Activated CD4-positive, alpha-beta T cell treated with anti-CD3 and anti-CD28 coated beads for 36 hours (primary cell): ENCODE measurements at places on chromosomes 5 and 9. TPM values are rescaled to one million over a fixed set of nuclear protein-coding genes. Genes with fewer than 3 reads are reported as not detected.

Gene CCDC180
- 0.90 TPM for total RNA-seq

Gene IFNB1
- 1.4 TPM for total RNA-seq

Gene CCDC192
- total RNA-seq, result not detected

DNA sequence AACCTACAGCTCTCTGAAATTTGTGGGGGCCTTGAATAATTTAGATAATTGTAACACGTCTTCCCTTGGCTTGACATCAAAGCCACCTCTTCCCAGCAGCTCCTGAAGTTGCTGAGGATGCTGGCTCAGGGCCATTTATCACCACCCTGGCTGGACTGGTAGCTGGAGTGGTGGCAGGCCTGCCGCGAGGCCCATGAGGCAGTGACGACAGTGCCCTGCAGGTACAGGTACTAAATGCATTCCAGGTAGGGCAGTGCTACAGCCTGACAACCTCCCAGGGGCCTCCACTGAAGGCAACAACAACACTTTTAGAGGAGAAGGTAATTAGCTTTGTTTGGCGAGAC lies 270.2 kb upstream of the KLF4 start:
- H3K27ac ChIP-seq, result no peak overlapping the region
- H3K4me3 ChIP-seq, result no peak overlapping the region
- no peak for DNase-seq
- no peaks in the 10 kb centered on the region for H3K4me1 ChIP-seq
- no peaks in the 10 kb centered on the region for H3K36me3 ChIP-seq
- H3K27me3 ChIP-seq, result no peaks in the 10 kb centered on the region

DNA sequence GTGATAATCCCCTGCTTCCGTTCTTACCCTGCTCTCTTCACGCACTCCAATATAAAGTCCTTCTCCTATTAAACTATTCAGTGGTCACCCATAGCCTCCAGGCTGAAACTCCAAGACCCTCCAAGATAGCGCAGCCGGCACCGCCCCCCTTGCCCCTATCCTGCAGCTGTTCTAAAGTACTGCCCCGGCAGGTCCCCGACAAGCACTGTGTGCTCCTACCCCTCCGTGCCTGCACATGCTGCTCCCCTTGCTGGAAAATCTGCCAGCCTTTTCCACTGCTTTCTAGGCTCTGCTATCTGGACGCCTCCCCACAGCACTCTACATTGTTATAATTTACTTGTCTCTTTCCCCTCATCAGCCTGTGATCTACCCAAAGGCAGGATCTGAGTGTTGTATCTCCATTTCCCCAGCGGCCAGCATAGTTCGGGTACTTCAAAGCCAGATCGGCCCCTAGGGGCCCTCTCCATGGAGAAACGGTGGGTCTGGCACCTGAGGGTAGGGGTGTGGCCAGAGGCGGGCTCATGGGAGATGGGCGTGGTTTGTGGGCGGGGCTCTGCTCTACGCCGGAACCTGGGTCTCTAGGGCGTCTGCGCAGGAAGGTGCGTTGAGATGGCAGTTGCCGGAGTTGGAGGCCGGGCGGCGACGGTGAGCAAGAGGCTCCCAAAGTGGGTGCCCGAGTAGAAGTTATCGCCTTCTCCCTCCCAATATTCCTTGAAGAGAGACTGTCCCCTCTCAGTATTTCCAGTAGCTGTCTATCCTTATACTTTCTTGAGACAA lies 83.5 kb upstream of the RUSC2 start:
- H3K27ac ChIP-seq, result no peak overlapping the region
- H3K36me3 ChIP-seq, result no peaks in the 10 kb centered on the region
- peaks cover 12% of the 10 kb centered on the region for H3K27me3 ChIP-seq
- H3K4me1 ChIP-seq, result peaks cover 4% of the 10 kb centered on the region
- no peak overlapping the region for H3K4me3 ChIP-seq

DNA sequence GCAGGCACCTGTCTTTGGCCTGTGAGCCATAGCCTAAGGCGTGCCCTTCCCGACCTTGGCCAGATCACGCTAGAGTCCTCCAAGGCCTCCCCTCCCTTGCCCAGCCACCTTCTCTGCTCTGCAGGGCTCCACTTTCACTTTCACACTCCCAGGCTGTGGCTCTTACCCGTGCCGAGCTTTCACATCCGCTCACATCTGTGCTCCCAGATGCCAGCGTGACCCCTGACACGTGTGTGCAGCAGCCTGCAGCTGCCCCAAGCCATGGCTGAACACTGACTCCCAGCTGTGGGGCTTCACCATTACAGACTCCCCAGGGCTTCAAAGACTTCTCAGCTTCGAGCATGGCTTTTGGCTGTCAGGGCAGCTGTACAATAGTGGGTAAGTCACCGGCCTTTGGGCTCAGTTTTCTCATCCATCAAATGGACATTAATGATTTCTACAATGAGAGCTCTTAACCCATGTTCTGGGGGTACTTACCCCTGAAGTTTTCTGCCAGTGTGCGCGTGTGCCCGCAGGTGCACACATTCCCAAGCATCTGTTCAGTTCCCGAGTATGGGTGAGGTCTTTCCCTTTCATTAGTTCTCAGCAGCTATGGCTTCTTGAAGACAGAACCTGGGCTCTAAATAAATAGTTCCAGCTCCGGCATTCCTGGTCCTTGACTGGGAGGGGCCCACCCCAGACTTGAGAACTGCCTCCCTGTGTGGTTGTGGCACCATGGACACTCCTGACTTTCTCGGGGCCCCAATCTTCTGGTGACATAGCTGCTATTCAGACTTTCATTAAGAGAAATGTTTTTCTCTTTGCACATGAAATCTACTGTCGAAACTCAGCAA lies 118.6 kb downstream of the RGS3 start:
- peak overlapping the region; percentile 81 for H3K4me3 ChIP-seq
- H3K27ac ChIP-seq, result peak overlapping the region; percentile 86
- no peaks in the 10 kb centered on the region for H3K27me3 ChIP-seq
- H3K4me1 ChIP-seq, result peaks cover 94% of the 10 kb centered on the region
- H3K36me3 ChIP-seq, result peaks cover 51% of the 10 kb centered on the region

- DNase-seq, result no peak
- peaks cover 40% of the 10 kb centered on the region for H3K4me1 ChIP-seq
- H3K27ac ChIP-seq, result no peak overlapping the region
These were observed 12.4 kb downstream of the ANKRD33B start for GRCh38 chr5:10576121-10576789.

GRCh38 chr5:10366310-10367272 lies 13.1 kb downstream of the MARCHF6 start:
- DNase-seq, result no peak
- H3K36me3 ChIP-seq, result peaks cover 23% of the 10 kb centered on the region
- H3K27ac ChIP-seq, result no peak overlapping the region
- H3K4me1 ChIP-seq, result peaks cover 70% of the 10 kb centered on the region
- H3K4me3 ChIP-seq, result no peak overlapping the region

GRCh38 chr5:64507264-64507605 lies 1.4 kb downstream of the RGS7BP start:
- no peaks in the 10 kb centered on the region for H3K36me3 ChIP-seq
- H3K27me3 ChIP-seq, result peaks cover 40% of the 10 kb centered on the region
- H3K4me1 ChIP-seq, result peaks cover 6% of the 10 kb centered on the region
- no peak overlapping the region for H3K27ac ChIP-seq

GRCh38 chr5:169740435-169740834 lies 103.4 kb downstream of the DOCK2 start:
- H3K27ac ChIP-seq, result no peak overlapping the region
- no peak overlapping the region for H3K4me3 ChIP-seq
- peaks cover 51% of the 10 kb centered on the region for H3K36me3 ChIP-seq
- no peak for DNase-seq
- H3K27me3 ChIP-seq, result no peaks in the 10 kb centered on the region
- peaks cover 4% of the 10 kb centered on the region for H3K4me1 ChIP-seq

DNA sequence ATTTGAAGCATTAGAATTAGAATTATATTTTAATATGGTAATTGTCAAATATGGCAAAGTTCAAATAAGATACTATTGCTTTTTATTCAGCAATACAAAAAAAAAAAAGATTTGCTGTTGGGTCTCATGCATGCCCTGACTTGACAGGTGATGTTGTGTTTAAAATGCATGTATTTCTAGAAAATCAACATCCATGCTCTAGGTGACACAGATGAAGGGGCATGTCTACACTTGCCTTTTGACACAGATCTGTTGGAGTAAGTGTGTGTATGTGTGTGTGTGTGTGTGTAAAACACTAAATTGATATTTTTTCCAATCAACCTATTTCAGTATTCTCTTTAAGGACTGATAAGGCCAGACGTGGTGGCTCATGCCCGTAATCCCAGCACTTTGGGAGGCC lies 38.1 kb upstream of the SMARCA2 start:
- no peak overlapping the region for H3K4me3 ChIP-seq
- no peak overlapping the region for H3K27ac ChIP-seq
- no peaks in the 10 kb centered on the region for H3K4me1 ChIP-seq
- no peaks in the 10 kb centered on the region for H3K36me3 ChIP-seq

DNA sequence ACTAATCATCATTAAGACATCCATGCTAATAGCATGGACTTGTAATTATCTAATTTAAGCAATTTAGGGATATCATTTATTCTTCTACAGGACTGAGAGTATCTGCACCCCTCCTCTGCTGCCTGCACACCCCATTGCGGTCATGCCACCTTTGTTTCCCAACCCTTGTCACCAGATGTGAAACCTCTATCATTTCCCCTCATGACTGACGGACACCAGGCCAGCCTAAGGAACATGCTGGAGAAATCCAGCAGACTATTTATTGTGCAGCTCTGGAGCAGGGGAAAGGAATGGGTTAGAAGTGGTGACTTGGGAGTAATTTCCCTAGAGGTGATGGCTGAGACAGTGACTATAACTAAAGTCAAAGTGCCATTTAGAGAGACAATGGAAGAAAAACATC lies 40.7 kb downstream of the UGCG start:
- peak overlapping the region; percentile 86 for H3K27ac ChIP-seq
- peaks cover 23% of the 10 kb centered on the region for H3K4me1 ChIP-seq
- no peaks in the 10 kb centered on the region for H3K27me3 ChIP-seq
- no peak for DNase-seq
- no peak overlapping the region for H3K4me3 ChIP-seq
